Heart left ventricle (tissue), 16 donors: ENCODE measurements at places on chromosomes 16 and 17.

- no peaks in the 10 kb centered on the region for H3K36me3 ChIP-seq
- no peak overlapping the region for H3K27ac ChIP-seq
- no peaks in the 10 kb centered on the region for H3K4me1 ChIP-seq
- H3K27me3 ChIP-seq: no peaks in the 10 kb centered on the region
- DNase-seq: no peak
Observed at GRCh38 chr16:48824271-48824670, 214.3 kb upstream of the N4BP1 start.

GRCh38 chr16:56399047-56399446 is 26.3 kb downstream of the AMFR start:
- DNase-seq: no peak
- peaks cover 30% of the 10 kb centered on the region for H3K36me3 ChIP-seq
- no peaks in the 10 kb centered on the region for H3K4me1 ChIP-seq
- H3K27ac ChIP-seq: no peak overlapping the region
- no peaks in the 10 kb centered on the region for H3K27me3 ChIP-seq

GRCh38 chr16:53507464-53508179 is 4.6 kb upstream of the AKTIP start:
- no peaks in the 10 kb centered on the region for H3K27me3 ChIP-seq
- H3K36me3 ChIP-seq: no peaks in the 10 kb centered on the region
- no peak overlapping the region for H3K27ac ChIP-seq
- peaks cover 24% of the 10 kb centered on the region for H3K4me1 ChIP-seq
- H3K4me3 ChIP-seq: no peak overlapping the region

DNA sequence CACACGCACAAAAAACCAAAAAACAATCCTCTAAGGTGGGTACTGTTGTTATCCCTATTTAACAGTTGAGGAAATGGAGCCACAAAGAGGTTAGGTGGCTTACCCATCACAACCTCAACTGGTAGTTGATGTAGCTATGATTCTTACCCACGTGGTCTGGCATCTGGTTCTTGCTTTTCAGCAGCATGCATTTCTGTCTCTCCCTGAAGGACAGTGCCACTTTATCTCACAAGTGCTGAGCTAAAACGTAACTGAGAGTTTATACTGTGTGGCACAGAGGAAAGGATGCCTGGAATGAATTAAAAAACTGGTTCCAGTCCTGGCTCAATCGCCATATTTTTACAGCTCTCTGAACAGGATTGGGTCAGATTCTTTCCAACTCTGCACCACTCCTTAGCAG is 1.9 kb upstream of the CORO6 start:
- H3K36me3 ChIP-seq: no peaks in the 10 kb centered on the region
- peaks cover 32% of the 10 kb centered on the region for H3K4me1 ChIP-seq
- no peaks in the 10 kb centered on the region for H3K27me3 ChIP-seq

GRCh38 chr17:35087731-35088355 is 24.3 kb upstream of the RFFL start:
- peak overlapping the region; percentile 57 for H3K4me3 ChIP-seq
- no peaks in the 10 kb centered on the region for H3K36me3 ChIP-seq
- no peaks in the 10 kb centered on the region for H3K27me3 ChIP-seq
- peak overlapping the region; percentile 92 for H3K27ac ChIP-seq
- peaks cover 24% of the 10 kb centered on the region for H3K4me1 ChIP-seq

- H3K4me3 ChIP-seq: no peak overlapping the region
- H3K4me1 ChIP-seq: peaks cover 21% of the 10 kb centered on the region
- DNase-seq: no peak
- H3K27me3 ChIP-seq: peaks cover 12% of the 10 kb centered on the region
Observed at GRCh38 chr17:83103943-83104311, 24.5 kb downstream of the METRNL start.

DNA sequence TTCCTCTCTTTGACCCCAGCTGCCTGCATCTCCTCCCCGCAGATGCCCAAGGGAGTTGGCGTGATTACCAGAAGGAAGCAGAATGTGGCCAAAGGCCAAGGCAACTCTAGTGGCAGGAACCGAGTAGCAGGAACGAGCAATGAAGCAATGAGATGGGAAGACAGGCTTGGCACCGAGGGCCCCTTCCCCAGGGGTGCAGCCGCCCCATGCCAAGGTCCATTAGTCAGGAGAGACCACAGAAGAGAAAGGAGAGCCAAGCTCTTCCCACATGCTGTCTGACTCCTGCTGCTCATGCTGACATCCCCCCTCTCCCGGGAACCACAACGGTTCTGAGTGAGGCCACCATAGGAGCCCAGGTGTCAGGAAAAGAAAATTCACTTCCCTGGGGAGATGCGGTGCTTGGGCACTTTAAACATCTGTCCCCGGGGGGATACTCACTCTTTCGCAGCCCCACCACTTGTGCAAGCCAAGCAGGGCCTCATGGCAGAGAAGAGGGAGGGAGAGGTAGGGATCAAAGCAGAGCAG is 67.4 kb downstream of the MYO18A start:
- peak; percentile 70 for DNase-seq
- peaks cover 72% of the 10 kb centered on the region for H3K36me3 ChIP-seq
- H3K27me3 ChIP-seq: no peaks in the 10 kb centered on the region

DNA sequence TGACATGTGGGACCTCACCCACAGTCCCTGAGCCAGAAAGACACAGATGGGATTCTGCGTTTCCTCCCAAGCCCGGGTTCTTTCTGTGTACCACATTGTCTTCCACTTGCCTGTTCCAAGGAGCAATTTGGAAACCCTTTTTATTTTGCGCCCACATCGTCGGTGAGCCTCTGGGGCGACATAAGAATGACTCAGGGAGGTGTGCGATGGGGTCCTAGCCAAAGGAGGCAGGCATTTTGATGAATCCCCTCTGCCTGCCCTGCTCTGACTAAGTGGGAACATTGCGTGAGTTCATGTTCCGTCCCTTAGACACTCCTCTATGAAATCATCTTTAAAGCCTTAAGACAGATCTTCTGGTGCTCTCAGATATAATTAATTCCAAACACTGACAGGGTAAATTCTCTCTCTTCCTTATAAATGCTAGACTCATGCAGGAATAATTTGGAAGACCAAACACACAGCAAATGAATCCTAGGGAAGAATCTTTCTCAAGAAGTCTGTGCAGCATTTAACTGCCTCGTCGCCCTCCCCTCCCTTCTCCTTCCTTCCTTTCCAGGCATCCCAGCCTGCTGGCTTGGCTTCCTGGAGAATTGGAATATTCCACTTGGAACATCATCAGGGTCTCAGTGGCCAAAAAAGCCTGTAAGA is 52.7 kb upstream of the FOXF1 start:
- no peaks in the 10 kb centered on the region for H3K36me3 ChIP-seq
- no peak overlapping the region for H3K4me3 ChIP-seq
- H3K27ac ChIP-seq: no peak overlapping the region
- H3K4me1 ChIP-seq: no peaks in the 10 kb centered on the region

- H3K36me3 ChIP-seq: no peaks in the 10 kb centered on the region
- DNase-seq: no peak
- H3K4me3 ChIP-seq: no peak overlapping the region
- H3K4me1 ChIP-seq: no peaks in the 10 kb centered on the region
- no peak overlapping the region for H3K27ac ChIP-seq
- H3K27me3 ChIP-seq: no peaks in the 10 kb centered on the region
Observed at GRCh38 chr17:63203652-63204051, 237.6 kb downstream of the TANC2 start.

GRCh38 chr17:42548070-42548837 is 4.5 kb upstream of the HSD17B1 start:
- peak overlapping the region; percentile 49 for H3K4me3 ChIP-seq
- H3K27me3 ChIP-seq: no peaks in the 10 kb centered on the region
- H3K4me1 ChIP-seq: peaks cover 22% of the 10 kb centered on the region
- no peak for DNase-seq
- peak overlapping the region; percentile 21 for H3K27ac ChIP-seq

- no peaks in the 10 kb centered on the region for H3K27me3 ChIP-seq
- no peaks in the 10 kb centered on the region for H3K36me3 ChIP-seq
- peak overlapping the region; percentile 55 for H3K27ac ChIP-seq
Observed at GRCh38 chr16:4319454-4320421, 3.9 kb downstream of the GLIS2 start.

- H3K27ac ChIP-seq: no peak overlapping the region
- no peak overlapping the region for H3K4me3 ChIP-seq
- H3K4me1 ChIP-seq: peaks cover 4% of the 10 kb centered on the region
- no peaks in the 10 kb centered on the region for H3K36me3 ChIP-seq
- no peaks in the 10 kb centered on the region for H3K27me3 ChIP-seq
Observed at GRCh38 chr17:28053725-28054124, 11.2 kb downstream of the NLK start.

DNA sequence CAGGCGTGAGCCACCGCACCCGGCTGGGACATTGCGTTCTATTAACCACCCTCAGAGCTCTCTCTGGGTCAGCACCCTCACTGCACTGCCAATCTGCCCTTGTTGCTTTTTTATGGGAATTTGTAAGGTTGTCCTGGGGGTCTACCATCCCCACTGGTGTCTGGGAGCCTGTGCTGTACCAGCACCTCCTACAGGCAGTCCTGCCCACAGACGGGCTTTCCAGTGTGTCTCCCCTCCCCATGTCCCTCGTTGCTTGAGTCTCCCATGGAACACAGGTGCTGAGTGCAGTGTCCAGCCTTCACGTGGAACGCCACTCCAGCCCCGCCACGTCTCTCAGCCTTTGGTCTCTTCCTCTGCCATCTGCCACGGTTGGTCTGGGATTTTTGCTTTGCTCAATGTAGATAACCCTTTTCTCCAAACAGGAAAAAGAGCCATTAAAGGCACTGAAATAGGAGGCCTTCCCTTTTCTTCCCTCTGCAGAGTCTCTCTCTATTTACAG is 68.0 kb upstream of the CBX4 start:
- no peak overlapping the region for H3K27ac ChIP-seq
- H3K36me3 ChIP-seq: no peaks in the 10 kb centered on the region
- DNase-seq: no peak
- H3K4me3 ChIP-seq: no peak overlapping the region

GRCh38 chr17:61997664-61998063 is 67.4 kb downstream of the MED13 start:
- no peaks in the 10 kb centered on the region for H3K27me3 ChIP-seq
- H3K27ac ChIP-seq: peak overlapping the region; percentile 9
- peaks cover 31% of the 10 kb centered on the region for H3K4me1 ChIP-seq
- peaks cover 34% of the 10 kb centered on the region for H3K36me3 ChIP-seq
- no peak for DNase-seq
- no peak overlapping the region for H3K4me3 ChIP-seq
